ENCODE measurements at places on chromosomes 5 and 9. TPM values are rescaled to one million over a fixed set of nuclear protein-coding genes. Genes with fewer than 3 reads are reported as not detected.

The OR13C4 gene
- not detected for total RNA-seq

The RXFP3 gene
- not detected for total RNA-seq

The CCDC112 gene
- total RNA-seq: 1.6 TPM

The MYMK gene
- total RNA-seq: not detected

The OR1L1 gene
- total RNA-seq: not detected

The ORM2 gene
- total RNA-seq: not detected

The SLC6A3 gene
- total RNA-seq: not detected

The JAKMIP2 gene
- total RNA-seq: not detected

The HAPLN1 gene
- under 0.01 TPM for total RNA-seq

The SH3TC2 gene
- 8.7 TPM for total RNA-seq

The PCDHB4 gene
- 0.23 TPM for total RNA-seq

The PCDHGA11 gene
- 4.7 TPM for total RNA-seq

The C5orf46 gene
- not detected for total RNA-seq

The TMC1 gene
- total RNA-seq: 0.68 TPM

The FLT4 gene
- not detected for total RNA-seq

The TSTD2 gene
- total RNA-seq: 16.2 TPM

The PCDHGB3 gene
- total RNA-seq: 3.5 TPM

The PLAC8L1 gene
- total RNA-seq: not detected

The LECT2 gene
- total RNA-seq: not detected

The ABLIM3 gene
- 6.5 TPM for total RNA-seq

The FOXD4L3 gene
- not detected for total RNA-seq

The IL4 gene
- total RNA-seq: not detected

The UQCRQ gene
- 151 TPM for total RNA-seq

The FOXD4L4 gene
- total RNA-seq: 0.08 TPM

The NUDT12 gene
- 10.3 TPM for total RNA-seq

The PCDHA9 gene
- total RNA-seq: under 0.01 TPM

The PCDHGA10 gene
- 4.2 TPM for total RNA-seq

The ST8SIA4 gene
- total RNA-seq: 0.15 TPM

The RNF183 gene
- total RNA-seq: not detected

The DAB2 gene
- 39.8 TPM for total RNA-seq

The AP3B1 gene
- 48.3 TPM for total RNA-seq

The SHOC1 gene
- not detected for total RNA-seq

The PKD2L2 gene
- not detected for total RNA-seq

The SLC46A2 gene
- not detected for total RNA-seq

The OR1Q1 gene
- total RNA-seq: 0.08 TPM

The RABEPK gene
- 38.7 TPM for total RNA-seq

The TRIM36 gene
- 0.12 TPM for total RNA-seq

The IFNA2 gene
- not detected for total RNA-seq

The FRMD3 gene
- 0.94 TPM for total RNA-seq

The PCDHA1 gene
- not detected for total RNA-seq

The GPR151 gene
- not detected for total RNA-seq

The CCL19 gene
- total RNA-seq: not detected
